ENCODE measurements at places on chromosomes 1 and 21.

- no peak for DNase-seq
These were observed 12.2 kb upstream of the TCEA3 start for GRCh38 chr1:23436520-23437354.

GRCh38 chr1:59979666-59980065, 53.1 kb upstream of the CYP2J2 start:
- no peak for DNase-seq

DNA sequence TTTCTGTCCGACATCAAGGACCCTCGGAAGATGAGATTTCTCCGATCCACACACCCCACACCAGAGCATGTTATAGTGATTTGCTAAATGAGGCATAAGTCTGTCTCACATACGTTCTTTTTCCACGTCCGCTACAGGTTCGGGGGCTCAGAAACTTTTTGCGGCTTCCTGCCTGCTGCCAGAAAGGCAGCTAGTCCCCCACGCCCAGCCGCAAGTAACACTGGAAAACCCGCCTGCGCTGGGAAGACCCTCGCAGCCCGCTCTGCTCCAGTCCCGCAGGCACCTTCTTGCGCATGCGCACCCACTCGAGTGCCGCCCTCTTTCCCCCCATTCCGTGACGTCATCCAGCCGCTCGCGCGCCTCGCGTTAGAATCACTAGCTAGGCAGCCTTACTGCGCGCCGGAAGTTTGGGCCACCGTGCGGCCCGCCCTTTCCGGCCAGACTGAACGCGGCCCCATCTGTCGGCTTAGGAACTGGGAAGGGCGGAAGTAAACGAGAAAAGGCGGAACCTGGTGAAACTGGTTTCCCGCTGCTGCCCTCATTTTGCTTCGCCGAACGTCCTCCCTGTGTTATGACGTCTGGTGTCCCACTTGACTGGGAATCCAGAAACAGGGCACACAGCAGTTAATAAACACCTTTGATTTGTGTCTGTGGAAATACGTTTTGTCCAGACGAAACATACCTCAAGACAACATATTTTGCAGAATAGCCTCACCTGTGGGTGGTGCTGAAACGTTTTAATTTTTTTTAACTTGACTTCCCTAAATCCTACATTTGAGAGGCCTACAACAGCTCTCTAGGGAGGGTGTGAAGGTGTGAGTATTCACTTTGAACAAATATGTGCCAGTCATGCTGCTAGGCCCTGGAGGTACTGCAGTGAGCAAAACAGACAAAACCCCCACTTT, at the start of gene C1orf74:
Gene C1orf74 (minus strand): TSS at position 295 of the 905 bp plus-strand sequence. CDS start 925 bp downstream, outside the sequence.
- DNase-seq, result peak; percentile 98

DNA sequence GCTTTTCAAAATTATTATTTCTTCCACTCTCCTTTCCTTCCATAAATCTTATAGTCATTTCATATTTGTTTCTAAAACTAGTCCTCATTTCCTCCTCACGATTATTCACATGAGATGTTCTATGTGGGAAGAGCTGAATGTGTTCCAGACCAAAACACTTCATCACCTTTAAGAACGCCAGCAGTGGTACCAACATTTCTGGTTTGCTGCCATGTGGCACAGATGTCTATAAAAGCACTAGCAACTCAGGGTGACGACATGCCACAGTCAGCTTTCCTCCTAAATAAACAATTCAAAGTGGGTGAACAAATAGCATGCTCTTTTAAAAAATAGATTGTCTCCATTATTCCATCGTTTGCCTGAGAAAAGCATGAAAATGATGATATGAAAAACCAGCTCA, 1217.8 kb upstream of the ADGRL2 start:
- DNase-seq, result no peak

DNA sequence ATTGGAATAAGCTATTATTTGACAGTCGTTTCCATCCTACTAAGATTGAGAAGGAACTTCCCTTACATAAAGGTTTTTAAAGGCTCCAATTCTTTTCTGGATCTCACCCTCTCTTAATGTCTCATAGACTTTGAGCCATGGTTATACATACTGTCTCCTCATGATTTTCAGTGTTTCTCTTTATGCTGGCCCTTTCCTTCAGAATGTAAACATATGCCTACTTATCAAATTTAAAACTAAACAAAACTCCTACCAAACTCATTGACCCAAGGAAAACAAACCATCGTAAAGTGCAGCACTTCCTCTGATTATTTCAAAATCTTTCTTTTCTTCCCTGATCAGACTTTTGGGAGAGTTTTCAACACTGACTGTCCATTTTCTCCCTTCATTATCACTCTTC, 163.4 kb upstream of the DPYD start:
- DNase-seq, result no peak

GRCh38 chr1:29100487-29100886, 23.2 kb downstream of the TMEM200B start:
- no peak for DNase-seq

GRCh38 chr1:9701665-9702064, 50.1 kb downstream of the PIK3CD start:
- no peak for DNase-seq

GRCh38 chr1:195866781-195867222, 741.4 kb downstream of the KCNT2 start:
- no peak for DNase-seq

GRCh38 chr1:12490532-12491142, 127.4 kb downstream of the DHRS3 start:
- no peak for DNase-seq

GRCh38 chr1:10806966-10807365, 10.5 kb upstream of the CASZ1 start:
- DNase-seq, result no peak

DNA sequence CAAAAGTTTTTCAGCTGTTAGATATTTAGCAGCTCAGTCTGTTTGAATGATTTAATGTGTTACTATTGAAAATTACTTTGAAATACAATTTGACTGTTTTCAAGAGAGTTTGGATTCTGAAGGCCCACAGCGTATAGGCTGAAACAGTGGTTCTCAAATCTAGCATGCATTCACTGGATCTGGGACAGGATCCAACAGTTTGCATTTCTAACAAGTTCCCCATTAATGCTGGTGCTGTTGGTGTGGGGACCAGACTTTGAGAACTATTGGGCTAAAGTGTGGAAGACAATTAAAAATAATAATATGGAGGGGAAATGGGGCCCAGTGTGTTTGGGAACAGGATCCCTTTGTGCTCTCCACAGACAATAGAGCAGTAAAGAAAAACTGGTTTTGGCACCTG, 31.9 kb downstream of the ITSN1 start:
- DNase-seq, result no peak

DNA sequence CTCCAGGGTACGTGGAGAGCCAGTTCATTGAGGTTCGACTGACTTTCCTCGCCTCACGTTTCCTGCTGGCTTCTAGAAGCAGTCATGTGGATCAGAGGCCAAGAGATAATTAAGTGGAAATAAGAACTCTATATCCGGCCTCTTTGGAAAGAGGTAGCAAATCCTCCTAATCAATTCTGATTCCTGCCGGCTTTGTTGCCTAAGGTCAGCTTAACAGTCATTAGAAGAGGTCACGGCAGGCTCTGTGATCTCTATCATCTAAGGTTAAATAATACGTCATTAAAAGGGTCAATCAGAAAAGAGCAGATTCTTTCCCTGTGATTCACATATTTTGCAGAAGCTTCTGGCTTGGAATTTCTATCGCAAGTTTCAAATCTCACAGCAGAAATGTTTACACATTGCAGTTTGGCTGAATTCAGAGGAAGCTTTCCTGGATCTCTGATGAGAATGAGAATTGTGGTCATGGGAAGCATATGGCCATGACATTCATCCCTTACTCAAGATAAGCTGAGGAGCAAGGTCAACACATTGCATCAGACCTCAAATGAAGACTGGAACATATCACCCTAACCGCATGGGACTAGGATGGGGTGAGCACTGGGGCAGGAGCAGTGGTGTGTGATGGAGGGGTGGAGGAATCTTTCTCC, 189.4 kb downstream of the PBX1 start:
- no peak for DNase-seq

DNA sequence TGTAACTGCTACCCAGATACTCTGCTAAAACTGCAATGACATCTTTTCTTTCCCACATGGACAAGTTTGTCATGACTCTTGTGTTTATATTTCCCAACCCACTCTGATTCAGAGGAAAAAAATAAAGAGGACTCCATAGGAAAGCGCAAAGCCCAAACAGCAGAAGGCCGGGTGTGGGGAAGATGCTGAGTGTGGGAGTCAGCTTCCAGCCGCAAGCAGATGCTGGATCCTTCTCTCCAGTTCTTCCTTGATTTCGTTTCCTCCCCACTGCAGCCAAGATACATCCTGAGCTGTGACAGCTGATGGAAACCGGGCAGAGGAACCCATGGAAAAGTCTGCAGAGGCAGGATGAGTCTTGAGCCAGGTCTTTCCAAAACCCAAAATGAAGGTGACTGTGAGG, 498.2 kb downstream of the PLPP3 start:
- DNase-seq, result no peak

- no peak for DNase-seq
These were observed 160.8 kb upstream of the SAMSN1 start for GRCh38 chr21:14706712-14707510.

GRCh38 chr1:212430416-212430815, 2.3 kb upstream of the NENF start:
- no peak for DNase-seq

- no peak for DNase-seq
These were observed 9.1 kb downstream of the CDKN2C start for GRCh38 chr1:50978852-50979781.

DNA sequence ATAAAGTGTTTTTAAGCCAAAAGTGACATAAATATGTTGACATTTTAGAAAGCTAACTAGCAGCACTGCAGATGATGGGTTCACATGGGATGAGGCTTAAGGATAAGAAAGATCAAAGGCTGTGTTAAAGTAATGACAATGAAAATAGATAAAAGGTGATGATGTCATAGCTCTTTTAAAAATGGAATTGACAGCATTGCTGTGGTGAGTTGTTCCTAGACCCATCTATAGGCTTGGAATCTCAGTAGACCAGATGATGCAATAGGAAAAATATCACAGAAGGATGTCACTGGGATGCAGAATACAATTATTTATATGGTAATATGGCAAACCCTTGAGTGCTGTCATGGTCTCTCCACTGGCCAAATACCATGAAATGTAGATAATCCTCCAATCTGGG, 286.0 kb downstream of the PLA2G4A start:
- DNase-seq, result no peak

GRCh38 chr1:227999056-227999930, 7.5 kb upstream of the WNT3A start:
- peak; percentile 7 for DNase-seq

- DNase-seq, result no peak
These were observed 72.9 kb upstream of the LBR start for GRCh38 chr1:225500624-225501192.

GRCh38 chr1:116587501-116588227, 16.8 kb upstream of the CD58 start:
- DNase-seq, result no peak

DNA sequence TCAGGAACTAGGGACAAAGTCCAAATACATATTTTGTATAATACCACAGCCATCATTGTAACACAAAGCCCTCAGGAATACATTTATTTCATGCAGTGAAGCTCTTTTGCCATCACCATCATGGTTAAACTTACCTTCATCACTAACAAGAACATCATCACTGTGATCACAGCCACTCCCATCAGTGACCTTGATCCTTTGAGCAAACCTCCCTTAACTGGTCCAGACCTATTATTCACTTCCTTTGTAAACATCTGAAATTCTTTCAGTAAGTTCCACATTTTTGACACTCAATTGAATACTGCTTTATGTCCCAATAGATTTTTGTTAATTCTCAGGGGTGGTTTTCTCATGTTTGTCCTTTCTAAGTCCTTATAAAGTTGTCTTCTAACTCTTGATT, 16.2 kb upstream of the KPRP start:
- DNase-seq, result no peak

DNA sequence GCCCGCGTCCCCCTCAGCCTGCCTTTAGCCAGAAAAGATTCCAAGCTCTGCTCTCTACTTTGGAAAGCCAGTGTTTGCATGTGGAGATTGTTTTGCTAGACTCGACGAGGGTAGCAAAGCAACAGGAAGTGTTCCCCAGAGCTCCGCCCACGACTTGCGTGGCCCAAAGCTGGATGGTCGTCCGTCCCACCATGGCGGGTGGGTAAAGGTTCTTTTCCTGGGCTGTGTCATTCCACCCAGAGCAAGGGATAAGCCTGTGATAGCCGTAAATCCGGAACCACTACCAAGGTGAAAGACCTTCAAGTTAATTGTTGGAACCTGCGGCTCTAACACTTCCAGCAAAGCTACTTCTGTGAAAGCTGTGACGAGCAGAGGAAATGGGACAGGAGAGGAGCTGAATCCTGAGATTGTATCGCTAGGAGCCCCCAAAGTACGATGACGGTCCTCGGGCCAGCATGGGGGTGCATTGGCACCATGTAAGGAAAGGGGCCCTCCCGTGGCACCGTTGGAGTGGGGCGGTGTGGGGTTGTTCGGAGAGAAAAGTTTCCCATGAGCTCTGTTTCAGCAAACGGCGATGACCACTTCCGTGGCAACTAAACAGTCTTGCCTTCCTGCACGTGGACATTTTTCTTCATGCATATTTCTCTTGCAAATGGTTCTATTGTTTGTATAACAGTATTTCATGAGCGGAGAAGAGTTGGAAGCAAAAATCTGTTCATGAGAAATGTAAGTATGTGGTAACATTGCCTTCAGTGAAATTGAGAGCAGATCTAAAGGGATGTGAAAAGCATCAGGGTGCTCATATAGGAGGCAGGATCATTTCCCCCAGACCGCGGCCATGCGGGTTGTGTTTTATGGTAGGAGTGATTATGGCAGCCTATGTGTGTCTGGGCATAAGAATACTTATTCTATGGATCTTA, 8.4 kb downstream of the MX2 start:
- DNase-seq, result no peak

DNA sequence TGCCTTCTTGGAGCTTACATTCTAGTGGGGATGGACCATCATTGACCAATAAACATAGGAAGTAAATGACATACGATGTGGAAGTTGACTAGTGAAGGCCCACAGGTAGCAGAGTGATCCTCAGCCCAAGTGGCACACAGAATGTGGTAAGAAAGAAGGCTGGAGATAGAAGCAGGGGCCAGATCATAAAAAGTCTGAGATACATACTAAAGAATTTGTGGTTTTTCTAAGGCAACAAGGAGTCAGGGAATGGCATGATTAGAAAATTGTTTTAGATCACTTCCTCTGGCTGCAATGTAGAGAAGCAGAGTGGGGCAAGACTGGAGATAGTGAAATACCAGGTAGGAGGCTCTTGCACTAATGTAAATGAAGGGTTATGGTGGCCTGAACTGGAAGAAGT, 154.0 kb downstream of the VPS13D start:
- DNase-seq, result no peak

All from stimulated activated CD4-positive, alpha-beta T cell treated with anti-CD3 and anti-CD28 coated beads, TNF-alpha, amount 100 ng/mL, for 1 hour (primary cell).